ENCODE measurements at places on chromosomes 11 and 22. TPM values are rescaled to one million over a fixed set of nuclear protein-coding genes. Genes with fewer than 3 reads are reported as not detected.
A peak's percentile ranks its signal among the peaks of the same experiment; 100 is the strongest.

FOLH1 gene
- total RNA-seq: 0.98 TPM

OR4D5 gene
- total RNA-seq: not detected

- H3K27me3 ChIP-seq: no peaks in the 10 kb centered on the region
- H3K27ac ChIP-seq: peak overlapping the region; percentile 90
- no peak for DNase-seq
- H3K36me3 ChIP-seq: peaks cover 25% of the 10 kb centered on the region
Observed at GRCh38 chr11:126210871-126211235, 597 bp downstream of the RPUSD4 start.

GRCh38 chr11:19368726-19369375 is 128.1 kb upstream of the E2F8 start:
- H3K36me3 ChIP-seq: no peaks in the 10 kb centered on the region
- no peak for DNase-seq
- H3K4me3 ChIP-seq: no peak overlapping the region
- H3K27ac ChIP-seq: no peak overlapping the region
- peaks cover 27% of the 10 kb centered on the region for H3K27me3 ChIP-seq

DNA sequence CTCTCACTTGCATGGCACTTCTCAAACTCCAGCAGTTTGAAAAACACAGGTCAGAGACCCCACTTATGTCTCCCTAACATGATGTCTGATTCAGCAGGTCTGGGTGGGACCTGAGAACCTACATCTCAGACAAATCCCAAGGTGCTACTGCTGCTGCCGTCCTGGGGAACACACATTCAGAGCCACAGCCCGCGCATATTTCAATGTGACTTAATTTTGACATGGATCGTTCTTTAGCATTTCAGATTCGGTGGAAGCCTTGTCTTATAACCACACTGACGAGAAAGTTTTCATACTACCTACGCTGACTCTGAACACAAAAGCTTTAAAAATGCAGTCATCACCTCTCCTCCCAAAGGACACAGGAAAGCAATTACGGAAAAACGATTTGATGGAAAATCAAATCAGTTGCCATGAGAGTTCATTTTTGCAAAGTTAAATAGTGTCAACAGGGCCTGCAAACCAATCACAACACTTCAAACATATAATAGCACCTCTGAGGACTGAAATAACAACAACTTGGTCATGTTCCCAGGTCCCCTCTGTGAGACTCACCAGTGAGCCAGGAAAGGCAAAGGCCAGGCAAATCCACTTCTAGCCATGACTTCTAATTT is 132.6 kb downstream of the SHANK2 start:
- H3K4me3 ChIP-seq: no peak overlapping the region
- no peak for DNase-seq
- H3K36me3 ChIP-seq: no peaks in the 10 kb centered on the region

CASP1 gene
- 2.1 TPM for total RNA-seq

DNA sequence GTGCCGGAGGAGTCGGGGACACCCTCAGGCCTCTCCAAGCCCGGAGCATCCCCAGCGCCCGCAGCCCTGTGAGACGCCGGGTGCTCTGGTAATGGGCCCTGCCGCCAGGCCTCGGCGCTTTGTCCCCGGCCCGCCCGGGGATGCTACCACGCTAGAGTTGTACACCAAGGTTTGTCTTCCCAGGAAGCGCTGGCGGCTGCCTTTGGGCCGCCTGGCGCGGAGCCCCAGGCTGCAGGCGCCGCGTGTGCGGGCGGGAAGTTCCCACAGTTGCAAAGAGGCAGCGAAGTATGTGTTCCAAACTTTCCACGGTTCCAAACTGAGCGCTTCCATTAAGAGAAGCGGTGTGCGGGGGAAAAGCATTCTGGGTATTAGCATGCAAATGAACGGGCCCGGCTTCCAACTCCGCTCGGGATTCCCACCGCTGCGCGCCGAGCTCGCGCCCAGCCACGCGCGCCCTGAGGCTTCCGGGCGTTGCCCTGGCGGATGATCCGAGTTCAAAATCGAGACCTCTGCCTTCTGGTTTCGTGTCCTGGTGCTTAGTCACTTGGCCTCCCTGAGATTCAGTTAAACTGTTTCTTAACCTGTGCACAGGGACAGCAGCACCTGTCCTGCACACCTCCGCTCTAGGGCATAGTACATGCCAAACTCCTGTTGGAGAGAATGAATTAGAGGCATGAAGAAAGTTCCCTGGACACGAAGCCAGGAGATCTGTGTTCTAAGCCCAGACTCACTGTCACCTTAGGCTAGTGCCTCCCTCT is 1.3 kb upstream of the PATZ1 start:
- H3K27me3 ChIP-seq: no peaks in the 10 kb centered on the region
- H3K27ac ChIP-seq: peak overlapping the region; percentile 85
- DNase-seq: no peak
- peaks cover 17% of the 10 kb centered on the region for H3K4me1 ChIP-seq
- H3K4me3 ChIP-seq: peak overlapping the region; percentile 54

DNA sequence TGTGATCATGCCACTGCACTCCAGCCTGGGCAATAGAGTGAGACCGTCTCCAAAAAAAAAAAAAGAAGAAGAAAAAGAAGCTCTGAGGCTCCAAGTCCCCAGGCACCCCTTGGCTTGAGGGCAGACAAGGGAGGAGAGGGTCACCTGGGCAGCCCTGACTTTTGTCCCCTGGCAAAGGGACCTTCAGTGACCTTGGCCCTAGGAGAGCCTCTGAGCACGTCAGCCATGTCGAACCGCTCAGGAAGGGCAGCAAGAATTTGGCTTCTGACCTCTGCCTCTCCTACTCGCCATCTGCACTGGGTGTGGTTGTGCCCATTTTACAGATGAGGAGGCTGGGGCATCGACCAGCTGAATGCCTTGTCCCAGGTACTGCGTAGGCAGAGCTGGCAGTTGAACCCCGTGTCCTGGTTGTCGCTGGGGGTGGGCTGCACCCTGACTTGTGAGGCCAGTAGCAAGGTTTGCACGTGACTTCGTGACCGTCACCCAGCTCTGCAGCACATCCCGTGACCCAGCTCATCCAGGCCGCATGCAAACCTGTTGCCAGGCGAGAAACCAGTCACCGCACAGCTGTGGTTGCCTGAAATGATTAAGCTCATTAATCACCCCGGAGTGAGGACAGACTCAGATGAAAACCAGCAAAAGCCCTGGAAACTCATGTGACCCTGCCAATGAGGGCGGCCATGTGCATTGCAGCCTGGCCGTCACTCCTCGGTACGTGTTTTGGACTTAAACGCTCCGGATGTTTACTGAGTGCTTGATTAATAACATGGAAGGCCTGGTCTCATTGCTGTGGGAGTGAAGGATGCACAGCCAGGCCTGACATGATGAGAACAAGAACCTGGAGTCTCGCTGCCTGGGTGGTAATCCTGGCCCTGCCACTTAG is 47.7 kb upstream of the PPP6R3 start:
- no peak overlapping the region for H3K4me3 ChIP-seq
- no peaks in the 10 kb centered on the region for H3K27me3 ChIP-seq
- no peaks in the 10 kb centered on the region for H3K4me1 ChIP-seq
- H3K36me3 ChIP-seq: peaks cover 13% of the 10 kb centered on the region
- no peak overlapping the region for H3K27ac ChIP-seq

RASGRP2 gene
- 3.7 TPM for total RNA-seq

DNA sequence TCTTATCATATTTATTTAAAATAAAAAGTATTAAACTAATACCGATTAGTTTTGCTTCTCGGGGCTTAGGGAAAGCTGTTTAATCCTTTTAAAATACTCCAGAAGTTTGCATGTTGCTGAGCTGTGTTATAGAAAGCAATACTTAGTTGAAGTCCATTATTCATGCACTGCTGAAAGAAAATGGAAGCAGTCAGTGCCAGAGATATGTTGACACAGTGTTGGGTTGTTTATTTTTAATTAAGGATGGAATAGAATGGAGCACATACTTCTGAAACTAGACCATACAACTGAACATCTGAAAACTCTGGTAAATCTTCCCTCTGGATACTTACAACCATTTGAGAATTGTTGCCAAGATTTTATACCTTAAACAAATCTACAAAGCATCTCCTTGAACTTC is 282.7 kb upstream of the CCDC179 start:
- no peak for DNase-seq
- no peaks in the 10 kb centered on the region for H3K36me3 ChIP-seq
- no peaks in the 10 kb centered on the region for H3K27me3 ChIP-seq
- H3K4me1 ChIP-seq: no peaks in the 10 kb centered on the region
- no peak overlapping the region for H3K27ac ChIP-seq

CCDC73 gene
- total RNA-seq: not detected

CFAP300 gene
- 6.4 TPM for total RNA-seq

DNA sequence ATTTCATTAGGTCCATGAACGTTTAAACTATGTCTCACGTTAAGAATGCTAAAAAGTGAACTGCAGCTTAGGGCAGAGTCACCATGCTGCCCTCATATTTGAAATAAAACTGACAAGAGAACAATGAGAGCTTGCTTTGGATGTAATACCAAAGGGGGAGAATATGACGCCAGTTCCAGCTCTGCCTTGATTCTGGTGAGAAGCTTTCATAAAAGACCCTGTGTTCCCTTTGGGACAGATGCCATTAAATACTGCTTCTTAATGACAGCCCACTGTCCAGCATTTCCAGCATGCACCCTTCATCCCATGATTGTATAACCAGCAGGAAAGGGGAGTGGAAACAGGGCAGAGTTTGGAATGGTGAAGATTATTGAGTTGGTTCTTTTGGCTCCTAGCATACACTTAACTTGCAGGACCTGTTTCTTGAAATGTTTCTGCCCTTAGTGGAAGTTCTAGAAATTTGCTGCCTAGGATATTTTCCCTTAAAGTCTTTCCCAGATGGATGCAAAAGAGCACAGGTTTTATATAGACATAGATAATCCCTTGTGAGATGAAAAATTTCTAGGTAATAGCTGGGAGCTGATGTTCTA is 139.3 kb upstream of the LDLRAD3 start:
- DNase-seq: no peak
- no peaks in the 10 kb centered on the region for H3K36me3 ChIP-seq
- no peaks in the 10 kb centered on the region for H3K27me3 ChIP-seq
- no peak overlapping the region for H3K27ac ChIP-seq
- H3K4me3 ChIP-seq: no peak overlapping the region

DNA sequence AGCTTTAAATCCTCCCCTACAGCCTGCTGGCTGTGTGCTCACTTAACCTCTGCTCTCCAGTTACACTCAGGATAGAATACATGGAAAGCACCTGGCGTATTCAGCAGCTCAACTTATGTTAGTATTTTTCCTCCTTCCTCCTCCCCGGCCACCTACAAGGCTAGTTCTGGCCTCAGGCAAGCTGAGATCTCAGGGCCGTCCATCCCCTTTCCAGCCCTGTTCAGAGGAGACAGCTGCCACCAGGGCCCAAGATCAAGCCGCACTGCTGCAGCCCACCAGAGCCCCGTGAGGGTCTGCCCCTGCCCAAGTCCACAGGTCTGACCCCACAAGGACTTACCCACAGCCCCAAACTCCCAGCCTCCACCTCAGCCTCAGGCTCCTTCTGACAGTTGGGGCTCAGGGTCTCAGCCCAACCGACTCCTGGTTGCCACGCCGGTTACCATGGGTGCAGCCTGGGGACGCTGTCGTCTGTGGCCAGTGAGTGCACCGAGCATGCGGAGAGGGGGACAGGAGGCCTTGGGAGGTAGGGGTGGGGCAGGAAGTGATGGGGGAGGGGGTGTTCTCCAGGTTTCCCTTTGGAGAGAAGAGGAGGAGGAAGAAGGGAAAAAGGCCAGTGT is at the start of gene C11orf16:
C11orf16 (minus strand) TSS at position 384 of the 617 bp plus-strand sequence. CDS start 639 bp downstream, outside the sequence.
- H3K4me1 ChIP-seq: no peaks in the 10 kb centered on the region
- no peak within 1 kb of the TSS for H3K27ac ChIP-seq
- no peaks in the 10 kb centered on the region for H3K27me3 ChIP-seq
- H3K4me3 ChIP-seq: no peak within 1 kb of the TSS
- H3K36me3 ChIP-seq: no peaks in the 10 kb centered on the region

SMIM38 gene
- total RNA-seq: 0.46 TPM

DNA sequence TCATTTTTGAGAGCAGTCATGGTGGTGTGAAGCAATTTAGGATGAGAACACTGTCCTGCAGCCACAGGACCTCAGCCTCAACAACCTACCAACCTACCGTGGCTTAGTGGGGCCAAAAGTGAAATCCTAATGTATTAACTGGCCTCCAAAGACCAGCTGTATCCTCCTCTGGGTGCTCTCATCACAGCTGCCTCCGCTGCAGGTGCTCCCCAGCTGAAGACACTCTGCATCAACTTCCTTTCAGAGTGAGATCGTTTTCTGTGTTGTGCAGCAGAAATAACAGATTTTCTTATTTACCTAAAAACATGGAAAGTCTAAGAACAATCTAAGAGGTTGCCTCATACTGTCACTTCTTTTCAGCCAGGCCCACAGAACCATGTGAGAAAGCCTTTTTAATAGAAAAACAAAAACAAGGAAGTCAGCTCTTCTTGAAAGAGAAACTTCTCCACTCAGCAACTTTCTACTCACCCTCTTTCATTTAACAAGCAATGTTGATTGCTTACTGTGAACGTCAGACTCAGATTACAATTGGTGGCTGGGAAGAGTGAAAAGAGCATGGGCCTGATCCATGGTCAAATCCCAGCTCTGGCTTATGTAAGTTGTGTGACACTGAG is 136.1 kb downstream of the TENM4 start:
- no peak for DNase-seq
- H3K27me3 ChIP-seq: no peaks in the 10 kb centered on the region
- no peak overlapping the region for H3K4me3 ChIP-seq
- H3K36me3 ChIP-seq: no peaks in the 10 kb centered on the region

GRCh38 chr11:73851046-73851764 is 25.4 kb downstream of the COA4 start:
- no peak for DNase-seq
- no peaks in the 10 kb centered on the region for H3K36me3 ChIP-seq
- H3K4me3 ChIP-seq: no peak overlapping the region
- H3K27me3 ChIP-seq: no peaks in the 10 kb centered on the region
- H3K4me1 ChIP-seq: no peaks in the 10 kb centered on the region

GGA1 gene
- total RNA-seq: 45.4 TPM

DNA sequence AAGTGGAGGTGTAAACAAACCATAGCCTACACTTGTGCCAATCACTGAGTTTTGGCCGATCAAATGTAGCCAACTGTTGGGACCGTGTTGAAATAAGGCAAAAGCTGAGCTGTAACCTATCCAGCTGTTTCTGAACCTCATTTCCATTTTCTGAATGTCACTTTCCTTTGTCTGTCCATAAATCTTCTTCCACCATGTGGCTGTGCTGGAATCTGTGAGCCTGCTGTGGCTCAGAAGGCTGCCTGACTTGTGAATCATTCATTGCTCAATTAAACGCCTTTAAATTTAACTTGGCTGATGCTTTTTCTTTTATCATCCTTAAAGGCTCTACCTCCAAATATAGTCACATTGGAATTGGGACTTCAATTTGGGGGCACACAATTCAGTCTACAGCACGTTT is 203.1 kb upstream of the MPPED2 start:
- no peaks in the 10 kb centered on the region for H3K27me3 ChIP-seq
- H3K36me3 ChIP-seq: no peaks in the 10 kb centered on the region
- no peak overlapping the region for H3K27ac ChIP-seq
- DNase-seq: no peak
- H3K4me1 ChIP-seq: no peaks in the 10 kb centered on the region
